ENCODE measurements at places on chromosomes 16 and 17.

GRCh38 chr16:15739950-15740349 lies 89.9 kb downstream of the NDE1 start:
- no peak for DNase-seq

DNA sequence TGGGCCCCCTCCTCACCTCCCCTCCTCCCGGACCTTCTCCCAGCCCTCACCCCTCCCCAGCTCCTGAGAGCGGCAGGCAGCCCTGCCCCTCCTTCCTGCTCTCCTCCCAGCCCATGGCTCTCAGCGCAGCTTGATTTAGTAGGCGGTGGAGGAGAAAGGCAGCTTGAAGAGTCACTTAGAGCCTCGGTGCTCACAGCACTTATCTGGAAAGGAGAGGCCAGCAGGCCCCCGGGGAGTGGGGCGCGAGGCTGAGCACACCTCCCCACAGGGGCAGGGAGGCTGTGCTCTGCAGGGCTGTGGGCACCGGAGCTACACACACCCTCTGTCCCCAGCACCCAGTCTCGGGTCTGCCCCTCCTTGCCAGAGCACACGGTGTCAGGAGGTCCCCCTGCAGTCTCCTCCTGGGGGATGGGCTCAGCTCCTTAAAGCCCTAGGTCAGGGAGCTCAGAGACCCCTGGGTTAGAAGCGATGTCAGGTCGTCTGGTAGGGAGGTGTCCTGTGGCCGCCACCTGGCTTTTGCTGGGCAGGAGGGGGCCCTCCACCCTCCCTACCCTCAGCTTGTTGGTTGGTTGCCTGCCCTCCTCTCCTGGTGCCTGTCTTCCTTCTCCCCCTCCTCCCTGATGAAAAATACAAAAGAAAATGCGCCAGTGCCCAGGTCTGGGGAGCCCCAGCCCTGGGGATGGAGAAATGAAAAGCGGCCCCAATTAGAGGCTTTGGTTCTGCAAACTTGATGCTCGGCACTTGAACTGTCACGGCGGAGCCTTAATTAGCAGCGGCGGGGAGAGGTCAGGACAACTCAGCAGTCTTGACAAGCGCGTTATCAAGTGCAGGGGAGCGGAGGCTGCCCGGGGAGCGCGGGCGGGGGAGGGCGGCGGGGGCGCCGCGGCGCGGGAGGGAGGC lies 151.1 kb upstream of the GSE1 start:
- peak; percentile 65 for DNase-seq

- DNase-seq: no peak
Measured at GRCh38 chr16:47565454-47565853, 104.3 kb downstream of the PHKB start.

DNA sequence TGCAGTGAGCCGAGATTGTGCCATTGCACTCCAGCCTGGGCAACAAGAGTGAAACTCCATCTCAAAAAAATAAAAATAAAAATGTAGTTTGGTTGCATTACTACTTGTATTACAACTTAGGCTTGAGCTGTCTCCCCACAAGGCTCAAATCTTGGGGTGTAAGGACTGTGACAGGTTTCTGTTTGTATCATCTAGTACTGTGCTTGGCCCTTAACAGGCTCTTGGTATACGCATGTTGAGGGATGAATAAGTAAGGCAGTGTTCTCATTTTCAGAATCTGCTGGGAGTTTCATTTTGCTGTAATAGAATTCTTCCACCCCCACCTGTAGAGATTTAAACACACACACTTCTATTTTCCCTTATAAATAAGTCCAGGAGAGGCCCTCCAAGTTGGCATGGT lies 289.4 kb upstream of the EEF2KMT start:
- no peak for DNase-seq

DNA sequence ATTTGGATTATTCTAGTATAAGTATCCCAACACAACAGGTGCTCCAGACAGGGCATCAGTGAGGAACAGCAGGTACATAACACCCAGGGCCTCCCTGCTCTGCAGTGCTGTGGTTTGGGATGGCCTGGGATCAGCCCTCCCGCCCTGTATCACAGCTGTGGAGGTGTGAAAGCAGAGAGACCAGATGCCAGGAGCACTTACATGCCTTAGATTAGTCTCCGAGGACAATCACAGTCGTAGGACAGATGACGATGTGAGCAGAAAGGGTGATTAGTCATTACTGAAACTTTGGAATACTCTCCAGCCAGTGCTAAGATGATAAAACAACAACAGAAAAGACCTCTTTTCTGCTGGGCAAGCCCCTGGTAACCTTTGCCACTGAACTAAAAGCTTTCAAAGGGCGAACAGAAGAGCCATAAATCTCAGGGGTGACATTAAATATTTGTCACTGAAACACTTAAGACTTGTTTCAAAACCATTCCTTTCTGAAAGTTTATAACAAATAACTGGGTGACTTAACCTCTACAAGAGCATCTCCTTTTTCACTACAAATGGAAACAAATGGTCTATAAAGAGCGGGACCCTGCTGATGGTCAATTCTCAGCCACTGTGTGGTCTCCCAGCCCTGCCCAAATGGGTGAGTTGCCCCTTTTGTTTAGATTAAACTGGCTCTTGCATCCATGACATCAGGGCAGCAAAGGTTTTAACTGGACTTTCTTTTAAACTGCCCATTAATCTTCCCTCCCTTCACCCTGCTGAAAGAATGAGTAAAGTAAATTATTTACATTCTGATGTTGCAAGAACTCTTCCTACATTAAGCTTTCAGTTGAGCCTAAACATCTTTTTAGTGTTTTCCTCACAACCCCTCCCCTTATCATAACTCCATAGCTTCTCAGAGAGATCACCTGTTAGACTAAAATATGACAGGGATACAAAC lies 183.1 kb upstream of the COX10 start:
- no peak for DNase-seq

DNA sequence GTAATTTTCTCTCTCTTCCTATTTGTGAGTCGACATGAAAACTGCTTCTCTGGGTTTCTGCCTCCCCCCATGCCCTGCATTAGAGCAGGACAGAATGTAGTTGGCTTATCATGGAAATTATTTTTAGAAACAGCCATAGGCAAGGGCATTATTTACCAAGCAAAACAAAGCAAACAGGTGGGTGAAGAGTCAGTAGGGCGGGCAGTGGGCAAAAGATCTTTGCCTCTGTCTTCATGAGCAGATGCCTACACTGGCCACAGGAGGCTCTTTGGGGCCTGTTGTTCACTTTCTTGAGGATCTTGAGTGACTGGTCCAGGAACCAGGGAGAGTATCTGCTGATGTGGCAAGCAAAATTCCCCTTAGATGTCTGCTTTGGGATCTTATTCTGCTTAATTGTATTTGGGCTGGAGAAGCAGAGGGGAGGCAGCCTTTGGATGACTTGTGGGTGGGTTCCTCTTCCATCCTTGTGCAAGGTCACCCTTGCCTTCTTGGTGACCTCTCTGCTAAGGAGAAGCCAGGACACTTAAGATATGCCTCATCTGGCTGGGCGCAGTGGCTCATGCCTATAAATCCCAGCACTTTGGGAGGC lies 42.5 kb upstream of the CLEC19A start:
- DNase-seq: no peak

DNA sequence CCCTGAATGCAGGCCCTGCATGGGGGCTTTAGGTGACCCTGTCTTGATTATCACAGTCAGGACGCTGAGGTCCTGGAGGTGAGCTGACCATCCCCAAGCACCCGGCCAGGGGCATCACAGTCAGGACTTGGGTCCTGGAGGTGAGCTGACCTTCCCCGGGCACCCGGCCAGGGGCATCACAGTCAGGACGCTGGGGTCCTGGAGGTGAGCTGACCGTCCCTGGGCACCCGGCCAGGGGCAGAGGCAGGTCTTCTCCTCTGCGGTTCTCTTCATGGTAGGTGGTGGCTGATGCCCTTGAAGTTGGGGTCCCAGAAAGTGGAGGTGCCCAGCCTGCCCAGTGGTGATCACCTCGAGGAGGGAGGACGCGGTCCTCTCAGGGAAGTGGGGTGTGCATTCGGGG lies 36.2 kb upstream of the GSE1 start:
- DNase-seq: no peak

- no peak for DNase-seq
Measured at GRCh38 chr17:8125947-8126490, 2.1 kb upstream of the HES7 start.

DNA sequence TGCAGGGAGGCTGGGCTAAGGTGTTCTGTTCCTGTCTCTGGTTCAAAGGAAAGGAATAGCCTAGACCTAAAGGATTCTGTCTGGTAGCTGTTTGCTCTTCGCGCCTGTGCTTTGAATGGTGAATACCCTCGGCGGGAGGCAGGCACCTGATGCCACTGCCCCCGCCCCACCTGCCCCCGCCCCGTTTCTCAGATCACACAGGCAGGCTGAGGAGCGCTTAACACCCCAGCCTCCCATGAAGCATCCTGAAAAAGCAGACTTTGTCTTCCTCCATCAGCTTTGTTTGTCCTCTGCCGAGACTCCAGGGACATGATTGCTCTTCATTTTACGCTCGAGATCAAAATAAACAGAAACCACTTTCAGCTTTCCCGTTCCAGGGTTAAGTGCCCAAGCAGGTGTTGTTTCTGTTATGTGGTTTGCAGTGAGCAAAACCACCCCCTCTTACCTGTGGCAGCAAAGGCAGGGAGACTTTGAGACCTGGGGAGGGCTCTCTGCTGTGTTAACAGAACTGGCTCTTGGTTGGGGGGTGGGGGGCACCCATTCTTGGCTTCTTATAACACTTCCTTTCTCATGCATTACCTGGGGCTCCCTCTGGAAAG lies 452.1 kb downstream of the WWOX start:
- DNase-seq: no peak

DNA sequence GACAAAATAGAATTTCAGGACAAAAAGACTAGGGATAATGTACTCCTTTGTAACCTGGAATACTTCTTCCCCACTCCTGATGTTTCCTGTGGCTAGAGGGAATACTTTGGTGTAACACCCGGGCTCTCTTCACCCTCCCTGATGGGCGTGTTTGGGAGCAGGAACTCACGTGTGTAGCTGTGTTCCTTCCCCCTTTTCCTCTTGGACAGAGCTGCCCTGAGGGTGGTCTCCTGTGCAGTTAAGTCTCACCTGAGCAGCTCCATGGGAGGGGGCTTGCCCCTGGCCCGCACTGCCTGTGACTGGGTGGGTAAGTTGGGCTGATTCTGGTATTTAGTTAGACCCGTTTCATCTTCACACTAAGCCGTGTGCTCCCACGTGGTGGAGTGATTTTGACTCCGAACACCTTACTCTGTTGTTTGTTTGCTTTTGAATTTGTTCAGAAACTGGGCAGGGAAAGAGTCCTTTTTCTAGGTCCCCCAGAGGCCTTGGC lies 87.9 kb downstream of the OR1D5 start:
- DNase-seq: no peak

DNA sequence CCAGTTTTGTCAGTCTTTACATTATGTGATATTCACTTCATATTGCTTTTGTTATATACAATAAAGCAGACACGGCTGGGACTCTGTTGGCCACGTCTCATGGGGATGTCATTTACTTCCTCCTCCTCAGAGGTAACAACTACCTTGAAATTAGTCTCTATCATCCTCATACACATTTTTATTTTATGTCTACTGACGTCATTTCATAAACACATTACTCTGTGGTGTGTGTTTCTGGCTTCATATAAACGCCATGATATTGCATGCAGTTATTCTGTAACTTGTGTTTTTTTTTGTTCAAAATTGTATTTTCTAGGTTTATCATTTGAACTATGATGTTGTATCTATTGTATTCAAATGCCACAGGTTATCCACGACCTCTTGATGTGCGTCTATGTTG lies 13.4 kb upstream of the IRF8 start:
- DNase-seq: no peak

DNA sequence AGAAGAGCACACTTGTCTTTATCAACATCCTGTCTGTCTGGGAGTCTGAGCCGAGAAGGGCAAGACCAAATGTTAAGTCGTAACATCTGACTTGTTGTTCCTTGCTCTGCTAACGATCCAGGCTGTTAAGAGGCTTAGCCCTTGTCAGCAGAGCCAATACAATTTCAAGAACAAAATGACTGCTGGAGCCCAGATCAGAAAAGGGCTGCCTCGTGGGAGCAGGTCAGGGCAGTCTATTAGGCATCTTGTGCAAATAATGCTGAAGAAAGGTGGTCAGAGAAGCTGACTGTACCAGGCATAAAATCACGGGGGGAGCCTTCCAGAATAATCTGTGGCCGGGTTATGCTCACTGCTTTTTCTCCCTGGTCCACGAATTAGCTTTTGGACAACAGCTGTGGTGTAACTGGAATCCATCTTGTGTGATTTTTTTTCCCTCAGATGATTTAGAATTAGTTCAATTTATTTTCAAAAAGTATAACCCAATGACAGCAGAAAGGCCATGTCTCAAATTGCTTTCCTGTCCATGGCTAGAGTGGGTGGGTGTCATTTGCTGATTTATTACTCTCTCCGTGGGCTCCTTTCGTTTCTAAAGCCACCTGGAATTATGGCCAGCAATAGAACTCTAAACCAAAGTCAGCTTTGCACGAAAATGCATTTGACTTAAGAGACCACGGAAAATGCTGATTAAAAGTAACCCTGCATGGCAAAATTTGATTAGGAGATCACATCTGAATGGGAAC lies 221.1 kb upstream of the HSBP1 start:
- DNase-seq: no peak

GRCh38 chr16:53014287-53014686 lies 38.4 kb downstream of the CHD9NB start:
- no peak for DNase-seq

- no peak for DNase-seq
Measured at GRCh38 chr16:86914876-86915717, 336.7 kb downstream of the FOXL1 start.

DNA sequence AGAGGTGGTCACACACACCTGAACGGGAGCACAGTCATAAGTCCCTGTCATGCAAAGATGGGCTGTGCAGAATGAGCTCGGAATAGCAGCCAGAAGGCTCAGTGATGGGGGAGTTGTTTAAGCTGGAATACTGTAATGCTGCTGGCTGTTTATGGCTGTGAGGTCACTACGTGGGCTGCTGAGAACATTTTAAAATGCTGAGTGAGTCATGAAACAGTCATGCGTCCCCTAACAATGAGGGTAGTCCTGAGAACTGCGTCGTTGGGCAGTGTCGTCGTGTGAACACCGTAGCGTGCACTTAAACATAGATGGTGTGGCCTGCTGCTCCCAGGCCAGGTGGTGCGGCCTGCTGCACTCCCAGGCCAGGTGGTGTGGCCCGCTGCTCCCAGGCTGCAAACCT lies 39.7 kb downstream of the TBCD start:
- no peak for DNase-seq

- no peak for DNase-seq
Measured at GRCh38 chr17:43920500-43921095, 13.3 kb upstream of the MPP2 start.
